Cerebellar nuclear complex (tissue), 1 donor: ENCODE measurements at places on chromosomes 5 and 9.

DNA sequence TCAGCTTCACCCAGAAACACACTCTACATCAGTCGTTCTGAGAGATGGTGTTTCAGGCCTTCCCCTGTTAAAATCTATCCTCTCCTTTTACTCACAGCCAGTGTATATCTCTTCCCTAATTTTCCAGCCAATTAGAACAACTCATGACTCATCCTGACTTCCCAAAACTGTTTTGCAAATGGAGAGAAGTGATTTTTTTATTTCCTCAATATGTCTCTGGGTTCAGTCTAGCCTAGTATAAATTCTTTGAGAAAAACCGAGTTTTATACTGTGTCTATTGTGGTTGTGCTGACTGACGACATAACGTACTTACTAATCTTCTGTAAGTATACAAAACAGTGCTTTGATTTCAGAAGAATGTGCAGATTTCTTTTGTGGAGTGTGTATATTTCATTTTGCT lies 28.4 kb upstream of the CAST start:
- DNase-seq: no peak

- DNase-seq: no peak
Observed at GRCh38 chr5:149154650-149155049, 13.4 kb downstream of the ABLIM3 start.

- no peak for DNase-seq
Observed at GRCh38 chr5:75611311-75612225, at the start of gene ANKDD1B. ANKDD1B (plus strand) TSS chr5:75611453; CDS start chr5:75611635, 182 bp downstream.

- no peak for DNase-seq
Observed at GRCh38 chr9:91111876-91112275, 249.8 kb downstream of the AUH start.

GRCh38 chr9:19485193-19485592 lies 76.4 kb downstream of the ACER2 start:
- no peak for DNase-seq

- peak; percentile 16 for DNase-seq
Observed at GRCh38 chr9:99134893-99135341, 30.0 kb downstream of the TGFBR1 start.
